Activated T-cell treated with anti-CD3 and anti-CD28 coated beads, Interleukin-2, amount 50 U/mL, for 4 hours (primary cell): ENCODE measurements at places on chromosomes 1 and 21. TPM values are rescaled to one million over a fixed set of nuclear protein-coding genes. Genes with fewer than 3 reads are reported as not detected.

Gene GBP5
- 177 TPM for total RNA-seq

Gene CTSE
- not detected for total RNA-seq

Gene CYP4B1
- 0.16 TPM for total RNA-seq

Gene FCRLB
- 0.14 TPM for total RNA-seq

Gene RGS13
- total RNA-seq, result not detected

Gene FCRLA
- 0.24 TPM for total RNA-seq

Gene TFF3
- not detected for total RNA-seq

Gene BRWD1
- 22.9 TPM for total RNA-seq

Gene SLC5A3
- total RNA-seq, result 12.4 TPM

Gene NUDT17
- total RNA-seq, result 2.8 TPM

Gene PAQR6
- 3.6 TPM for total RNA-seq

Gene CZIB
- total RNA-seq, result 47.2 TPM

Gene ACTN2
- total RNA-seq, result 0.63 TPM
